ENCODE measurements at places on chromosomes 7 and 10.

DNA sequence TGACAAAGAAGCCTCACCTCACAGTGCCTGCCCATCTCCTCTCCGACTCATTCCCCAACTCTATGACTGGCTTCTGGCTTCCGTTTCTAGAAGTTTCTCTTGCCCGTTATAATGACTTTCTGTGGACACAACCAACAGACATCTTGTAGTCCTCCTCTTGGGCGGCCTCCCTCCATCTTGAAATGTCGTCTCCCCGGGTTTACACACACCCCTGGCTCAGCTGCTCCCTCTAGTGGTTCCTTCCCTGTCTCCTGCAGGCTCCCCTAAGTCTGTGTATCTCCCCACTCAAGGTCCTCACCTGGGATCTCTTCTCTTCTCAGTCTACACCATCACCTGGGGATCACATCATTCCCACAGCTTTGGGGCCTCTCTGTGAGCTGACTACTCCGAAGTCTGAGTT, 123.4 kb upstream of the NEBL start:
- DNase-seq = peak; percentile 11

DNA sequence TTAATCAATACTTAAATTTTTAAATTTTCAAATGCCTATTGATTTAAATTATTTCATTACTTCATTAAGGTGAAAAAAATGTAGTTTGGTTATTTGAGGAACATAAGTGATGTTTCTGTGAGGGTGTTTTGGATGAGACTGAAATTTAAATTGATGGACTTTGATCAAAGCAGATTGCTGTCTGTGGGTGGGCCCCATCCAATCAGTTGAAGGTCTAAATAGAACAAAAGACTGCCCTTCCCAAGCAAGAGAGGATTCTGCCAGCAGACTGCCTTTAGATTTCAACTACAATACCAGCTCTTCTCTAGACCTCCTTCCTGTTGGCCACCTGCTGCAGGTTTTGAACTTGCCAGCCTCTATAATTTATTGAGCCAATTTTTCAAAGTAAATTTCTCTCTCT, 14.5 kb upstream of the GPR37 start:
- no peak for DNase-seq

- no peak for DNase-seq
Measured at GRCh38 chr10:70363292-70363691, 19.1 kb downstream of the LRRC20 start.

DNA sequence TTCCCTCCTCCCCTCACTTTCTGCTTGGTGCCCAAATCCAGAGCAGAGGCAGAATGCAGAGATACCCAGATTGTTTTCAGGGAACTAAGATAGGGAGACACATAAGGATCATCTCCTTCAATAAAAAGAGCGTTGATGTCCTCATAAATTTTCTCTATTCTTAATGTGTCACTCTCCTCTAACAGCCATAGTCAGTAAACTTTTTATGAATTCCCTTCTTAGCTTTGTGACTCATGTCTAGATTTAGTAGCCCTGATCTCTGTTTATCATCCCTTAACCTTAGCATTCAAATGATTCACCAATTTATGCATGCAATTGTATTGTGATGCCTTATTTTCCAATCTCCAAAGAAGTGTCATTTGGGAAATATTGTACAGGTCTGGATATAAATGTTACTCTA, 995.5 kb upstream of the C7orf33 start:
- DNase-seq = no peak

- DNase-seq = no peak
Measured at GRCh38 chr10:132920101-132920925, 22.1 kb downstream of the CFAP46 start.

- no peak for DNase-seq
Measured at GRCh38 chr7:1085910-1086421, 1.9 kb upstream of the GPER1 start.

GRCh38 chr7:8014399-8014798, 45.8 kb downstream of the GLCCI1 start:
- DNase-seq = no peak

GRCh38 chr10:74418285-74418872, 267.4 kb downstream of the ADK start:
- DNase-seq = no peak

DNA sequence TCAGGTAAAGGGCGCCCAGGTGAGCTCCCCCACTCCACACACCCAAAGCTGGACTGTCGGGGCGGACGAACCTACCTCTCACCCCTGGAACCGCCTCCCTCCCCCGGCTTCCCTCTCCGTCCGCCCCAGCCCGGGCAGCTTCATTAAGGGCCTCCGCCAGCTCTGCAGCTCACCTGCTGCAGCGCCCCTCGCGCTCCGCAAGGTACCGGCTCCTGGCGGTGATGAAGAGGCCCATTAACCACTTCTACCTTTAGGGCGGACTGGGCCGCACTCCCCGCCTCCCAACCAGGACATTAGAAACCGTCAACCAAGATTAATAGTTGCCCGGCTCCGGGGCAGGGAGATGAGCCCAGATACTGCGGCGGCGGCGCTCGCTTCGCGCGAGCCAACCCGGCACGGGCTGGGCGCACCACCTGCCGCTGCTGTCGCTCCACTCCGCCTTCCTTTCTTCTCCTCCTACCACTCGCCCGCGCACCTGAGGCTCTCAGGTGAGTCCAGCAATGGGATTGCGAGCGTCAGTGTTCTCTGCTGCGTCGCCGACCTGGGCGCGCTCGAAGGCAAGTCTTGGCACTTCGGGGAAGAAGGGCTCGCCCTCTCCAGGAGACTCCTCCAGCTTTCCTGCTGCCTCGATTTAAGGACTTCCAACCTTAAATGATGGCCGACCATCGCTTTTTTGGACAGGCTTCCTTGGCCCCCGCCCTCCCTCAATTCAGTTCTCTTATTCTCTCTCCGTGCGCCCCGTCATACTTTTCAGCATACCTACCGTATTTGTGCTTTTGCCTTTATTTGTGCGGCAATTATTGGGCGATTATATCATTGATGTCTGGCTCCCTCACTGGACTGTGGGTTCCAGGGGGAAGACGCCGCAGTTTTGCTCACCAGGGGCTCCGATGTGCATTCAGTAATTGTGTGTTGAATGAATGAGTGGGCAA, 13.6 kb upstream of the KAZALD1 start:
- no peak for DNase-seq

DNA sequence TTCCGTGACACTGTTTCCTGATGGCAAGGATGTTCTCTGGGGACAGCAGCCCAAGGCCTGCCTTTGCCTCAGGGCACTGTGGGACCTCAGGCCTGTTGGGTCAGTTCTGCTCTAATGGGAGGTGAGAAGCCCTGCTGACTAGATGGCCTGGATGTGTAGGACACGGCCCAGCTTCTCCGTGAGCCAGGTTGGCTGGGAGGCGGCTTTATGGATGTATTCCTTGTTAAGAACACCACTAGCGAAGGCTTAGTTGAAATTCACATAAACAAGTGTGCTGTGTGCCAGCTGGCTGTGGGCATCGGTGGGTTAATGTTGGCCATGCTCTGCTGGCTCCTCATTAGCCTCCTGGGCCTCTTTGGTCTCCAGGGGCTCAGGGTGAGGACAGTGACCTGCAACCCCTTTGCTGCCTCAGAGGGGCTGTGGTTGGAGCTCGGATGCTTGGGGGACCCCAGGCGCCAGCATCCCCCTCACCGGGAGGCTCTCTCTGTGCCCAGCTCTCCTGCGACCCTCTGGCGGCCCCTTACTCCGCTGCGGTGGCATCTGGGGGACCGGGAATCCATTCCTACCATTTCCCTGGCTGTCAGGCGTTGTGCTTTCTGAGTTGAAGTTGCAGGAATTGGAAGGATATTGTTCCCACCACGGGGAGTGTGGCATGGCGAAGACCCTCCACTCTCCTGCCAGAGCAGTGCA, 22.8 kb upstream of the DPYSL4 start:
- no peak for DNase-seq

GRCh38 chr7:30470163-30470770, 8.3 kb downstream of the NOD1 start:
- no peak for DNase-seq

GRCh38 chr10:75736889-75737579, 305.6 kb downstream of the LRMDA start:
- DNase-seq = no peak

GRCh38 chr7:155972247-155972646, 160.0 kb upstream of the SHH start:
- no peak for DNase-seq

All from activated naive CD8-positive, alpha-beta T cell treated with anti-CD3 and anti-CD28 coated beads for 36 hours (primary cell).